Activated CD8-positive, alpha-beta memory T cell treated with anti-CD3 and anti-CD28 coated beads, Interleukin-2, amount 50 U/mL, for 48 hours (primary cell): ENCODE measurements at places on chromosomes 13 and 19.

DNA sequence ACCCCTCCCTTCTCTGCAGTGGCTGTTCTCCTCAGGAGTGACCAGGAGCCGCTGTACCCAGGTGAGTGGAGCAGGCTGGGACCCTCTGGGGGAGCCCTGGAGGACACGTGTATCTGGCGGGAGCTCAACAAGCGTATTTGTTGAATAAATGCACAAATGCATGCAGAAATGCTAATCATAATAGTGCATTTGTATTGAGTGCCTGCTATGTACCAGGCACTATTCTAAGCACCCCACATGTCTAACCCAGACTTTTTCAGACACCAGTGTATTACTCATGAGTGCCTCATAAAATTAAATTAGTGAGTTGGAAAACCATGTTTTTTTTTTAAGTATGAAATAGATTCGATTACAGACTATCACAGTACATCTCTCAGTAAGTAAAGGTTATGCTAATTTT is 7.9 kb downstream of the HPN start:
- DNase-seq = no peak

DNA sequence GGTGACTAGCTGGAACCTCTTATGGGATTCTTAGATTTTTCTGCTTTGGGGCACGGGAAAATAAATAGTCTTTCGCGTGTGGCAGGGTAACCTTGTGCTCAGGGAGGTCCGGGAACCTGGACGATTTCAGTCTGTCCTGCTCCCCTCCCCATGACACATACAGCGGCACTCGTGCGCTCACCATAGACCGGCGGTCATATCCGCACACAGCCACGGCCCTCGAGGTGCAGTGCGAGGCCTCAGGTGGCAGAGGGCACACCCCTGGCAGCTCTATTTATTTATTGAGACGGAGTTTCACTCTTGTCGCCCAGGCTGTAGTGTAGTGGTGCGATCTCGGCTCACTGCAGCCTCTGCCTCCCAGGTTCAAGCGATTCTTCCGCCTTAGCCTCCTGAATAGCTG is 3.0 kb downstream of the ONECUT3 start:
- peak; percentile 55 for DNase-seq

- DNase-seq = no peak
These were observed 5.4 kb downstream of the SOX21 start for GRCh38 chr13:94706843-94707399.

DNA sequence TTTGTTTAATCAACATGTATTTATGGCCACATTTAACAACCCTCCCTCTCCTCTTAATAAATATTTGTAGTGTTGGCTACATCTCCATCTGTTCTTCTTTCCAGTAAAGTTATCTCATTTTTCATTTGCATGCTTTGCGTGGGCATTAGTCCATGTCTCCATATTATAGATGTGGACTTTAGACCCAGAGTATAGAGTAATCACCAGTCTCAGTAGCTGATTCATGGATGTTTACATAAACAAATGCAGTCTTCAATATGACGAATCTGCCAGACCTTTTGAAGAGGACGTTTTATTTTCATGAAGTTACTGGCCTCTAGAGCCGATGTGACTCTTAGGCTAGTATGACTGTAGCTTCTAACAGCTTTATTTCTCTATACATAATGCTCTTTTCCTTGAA is 1546.2 kb downstream of the OLFM4 start:
- no peak for DNase-seq

GRCh38 chr19:18869023-18869618 is 26.8 kb downstream of the CERS1 start:
- DNase-seq = no peak

- no peak for DNase-seq
These were observed 329.2 kb downstream of the SLC7A1 start for GRCh38 chr13:29266261-29266660.

GRCh38 chr19:39390451-39390750 is 505 bp downstream of the PAF1 start:
- DNase-seq = no peak
